ENCODE measurements at places on chromosomes 11 and 22.
A peak's percentile ranks its signal among the peaks of the same experiment; 100 is the strongest.

DNA sequence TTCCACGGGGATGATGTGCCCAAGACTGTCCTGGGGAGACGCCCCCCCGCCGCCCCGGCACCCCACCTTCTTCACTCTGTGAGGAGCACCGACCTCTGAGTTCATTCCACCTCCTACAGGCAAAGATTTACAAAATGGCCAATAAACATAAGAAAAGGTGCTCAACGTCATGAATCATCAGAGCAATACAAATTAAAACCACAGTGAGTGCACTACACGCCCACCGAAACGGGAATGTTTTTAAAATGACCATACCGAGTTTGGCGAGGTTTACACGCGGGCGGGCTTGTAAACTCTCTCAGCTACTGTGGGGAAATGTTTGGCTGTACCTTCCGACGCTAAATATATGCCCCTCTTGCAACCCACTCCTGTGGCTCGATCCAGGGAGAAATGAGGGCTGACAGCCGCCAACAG lies 7.9 kb downstream of the NPTXR start:
- no peak for ATAC-seq

DNA sequence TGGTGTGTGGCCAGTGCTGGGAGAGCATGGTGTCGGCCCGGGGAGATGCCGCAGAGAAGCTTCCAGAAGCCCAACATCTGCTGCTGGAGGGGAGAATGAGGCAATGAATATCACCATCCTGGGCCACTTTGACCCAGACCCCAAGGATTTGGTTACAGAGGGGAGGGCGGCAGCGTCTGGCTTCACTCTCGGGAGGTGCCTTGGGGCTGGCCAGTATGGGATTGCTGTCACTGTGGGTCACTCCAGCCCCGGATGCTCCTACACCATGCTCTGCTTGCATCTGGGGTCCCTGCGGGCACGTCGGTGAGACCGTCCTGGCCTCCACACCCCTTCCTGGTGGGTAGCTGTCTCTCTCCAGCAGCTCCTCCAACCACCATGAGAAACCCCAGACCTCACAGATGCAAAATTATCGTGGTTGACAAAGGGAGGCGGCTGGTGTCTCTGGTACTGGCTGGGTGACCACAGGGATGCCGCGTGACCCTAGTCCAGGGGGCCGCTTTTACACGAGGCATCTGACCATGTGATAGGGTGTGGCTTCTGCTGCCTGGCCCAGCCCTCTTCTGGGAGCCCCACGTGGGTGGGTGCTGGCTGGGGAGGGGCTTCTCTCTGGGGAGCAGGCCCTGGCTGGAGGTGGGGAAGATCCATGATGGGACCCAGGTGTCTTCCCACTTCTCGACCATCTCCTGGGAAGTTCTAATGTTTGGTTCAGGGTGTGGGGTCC lies 5.7 kb downstream of the KCNQ1 start:
- ATAC-seq = no peak

DNA sequence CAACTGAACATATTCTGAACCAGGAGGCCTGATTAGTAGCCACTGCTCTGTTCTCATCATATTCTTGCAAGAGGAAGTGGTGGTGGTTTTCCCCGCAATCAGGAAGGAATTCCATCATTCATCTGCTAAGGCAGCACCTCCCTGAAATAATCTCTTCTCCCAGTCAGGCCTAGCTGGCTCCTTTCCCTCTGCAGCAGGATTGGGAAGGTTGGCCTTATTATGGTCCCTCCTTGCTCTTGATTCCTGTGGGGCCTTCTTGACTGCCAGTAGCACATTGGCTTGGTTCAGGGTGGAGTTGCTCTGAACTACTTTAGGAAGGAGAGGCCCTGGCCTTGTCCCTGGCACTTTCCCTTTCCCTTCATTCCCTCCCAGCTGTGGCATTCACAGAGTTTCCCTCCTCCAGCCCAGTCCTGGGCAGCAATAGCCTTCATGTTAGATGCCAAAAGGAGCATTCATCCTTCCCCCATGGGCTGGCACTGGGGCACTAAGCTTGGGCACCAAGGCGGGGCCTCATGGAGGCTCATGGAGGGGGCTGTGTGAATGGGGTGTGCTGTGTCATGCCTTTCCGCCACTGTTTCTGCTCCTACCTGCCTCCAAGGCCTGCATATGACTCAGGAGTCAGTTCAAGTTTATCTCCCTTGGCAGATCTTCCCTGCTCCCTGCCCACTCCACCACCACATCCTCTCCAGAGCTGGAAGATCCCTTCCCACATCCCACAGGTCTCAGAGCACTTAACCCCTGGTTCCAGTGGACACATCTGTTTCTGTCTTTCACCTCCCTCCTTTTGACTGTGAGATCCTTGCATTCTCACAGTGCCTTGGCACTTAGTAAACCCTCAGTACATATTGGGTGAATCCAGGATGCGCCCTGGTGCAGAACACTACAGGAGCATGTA lies 27.6 kb upstream of the CD44 start:
- no peak for ATAC-seq

GRCh38 chr22:20319041-20319744 lies 667 bp downstream of the DGCR6L start:
- ATAC-seq = no peak

- peak; percentile 31 for ATAC-seq
Measured at GRCh38 chr11:96287822-96288439, 55.1 kb downstream of the MAML2 start.

- ATAC-seq = no peak
Measured at GRCh38 chr11:73157101-73158010, 15.2 kb upstream of the FCHSD2 start.

DNA sequence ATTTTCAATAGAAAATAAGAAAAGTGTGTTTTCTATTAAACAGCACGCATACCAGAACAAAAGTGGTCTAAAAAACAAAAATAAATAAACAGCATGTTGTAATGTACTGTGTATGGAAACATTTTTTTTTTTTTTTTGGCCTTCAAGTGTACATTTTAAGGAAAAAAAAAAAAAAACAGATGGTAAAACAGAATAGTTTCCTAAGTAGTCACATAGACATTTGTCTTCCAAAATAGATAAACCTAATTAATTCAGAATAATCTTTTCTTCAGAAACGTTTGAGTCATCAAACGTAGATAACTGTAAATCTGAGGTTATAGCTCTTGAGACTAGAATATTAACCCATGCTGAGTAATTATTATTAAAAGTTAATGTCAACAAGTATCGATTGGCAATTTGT lies 396 bp upstream of the CFAP300 start:
- ATAC-seq = no peak

GRCh38 chr11:40432358-40432757 lies 1027.1 kb downstream of the LRRC4C start:
- ATAC-seq = no peak

DNA sequence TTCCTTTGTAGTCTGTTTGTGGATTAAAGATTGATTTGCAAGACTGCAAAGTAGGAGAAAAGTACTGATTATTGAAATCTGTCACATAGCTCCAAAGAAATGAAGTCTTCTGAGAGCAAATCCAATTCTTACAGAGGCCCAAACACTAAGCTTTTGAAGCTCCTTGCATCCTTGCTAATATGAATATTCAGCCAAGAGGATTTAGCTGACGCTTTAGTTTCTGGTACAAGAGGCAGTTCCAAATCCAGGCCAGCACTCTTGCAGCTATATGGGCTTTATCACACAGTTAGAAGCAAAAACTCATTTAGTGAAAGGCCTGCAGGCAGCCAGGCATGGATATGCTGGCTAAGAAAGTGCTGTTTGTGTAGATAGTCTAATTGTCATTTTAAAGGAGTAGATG lies 12.7 kb downstream of the PAAF1 start:
- ATAC-seq = no peak

- ATAC-seq = no peak
Measured at GRCh38 chr11:11916981-11917399, 75.2 kb downstream of the USP47 start.

DNA sequence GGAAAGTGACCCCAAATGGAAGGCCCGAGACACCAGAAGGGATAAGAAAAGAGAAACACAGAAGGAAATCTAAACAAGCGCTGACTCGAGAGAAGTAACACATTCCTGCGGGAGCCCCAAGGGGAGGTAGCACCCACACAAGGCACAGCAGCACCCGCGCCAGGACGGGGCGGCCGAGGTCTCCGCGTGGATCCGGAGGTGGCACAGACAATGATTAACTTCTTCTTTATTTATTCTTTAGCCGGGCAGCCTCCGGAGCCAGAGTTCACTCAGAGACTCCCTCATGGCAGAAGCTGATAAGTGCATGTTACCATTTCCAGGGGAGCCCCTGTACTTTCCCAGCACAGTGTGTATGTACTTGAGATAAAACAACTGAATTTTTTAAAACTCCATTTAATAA lies 5.1 kb downstream of the TOLLIP start:
- no peak for ATAC-seq

DNA sequence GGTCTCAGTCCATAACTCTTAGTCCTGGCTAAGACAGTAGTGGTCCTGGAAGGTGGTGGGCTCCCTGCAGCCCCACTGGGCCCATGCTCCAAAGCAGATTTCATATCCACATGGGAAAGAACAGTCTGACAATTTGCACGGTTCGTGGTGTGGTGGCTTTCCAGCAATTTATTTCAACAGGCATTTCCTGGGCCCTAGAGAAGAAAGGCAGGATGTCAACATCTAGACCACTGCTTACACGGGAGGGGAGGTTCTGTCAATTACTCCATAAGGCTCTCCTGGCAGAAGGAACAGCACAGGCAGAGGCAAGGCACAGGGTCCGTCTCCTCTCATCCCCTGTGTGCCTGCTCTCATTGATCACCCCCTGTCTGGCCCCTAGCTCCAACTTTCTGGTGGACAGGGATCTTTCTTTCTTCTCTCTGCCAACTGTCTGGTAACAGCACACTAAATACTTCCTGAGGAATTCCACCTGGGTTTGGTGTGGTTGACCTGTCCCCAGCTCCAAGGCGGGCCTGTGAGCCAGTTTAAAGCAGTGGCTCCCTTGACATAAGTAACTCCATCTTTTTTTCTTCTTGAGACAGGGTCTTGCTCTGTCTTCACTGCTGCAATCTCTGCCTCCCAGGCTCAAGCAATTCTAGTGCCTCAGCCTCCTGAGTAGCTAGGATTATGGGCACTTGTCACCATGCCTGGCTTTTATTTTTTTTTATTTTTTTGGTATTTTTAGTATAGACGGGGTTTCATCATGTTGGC lies 5.1 kb upstream of the A4GALT start:
- no peak for ATAC-seq

- ATAC-seq = no peak
Measured at GRCh38 chr11:121106812-121107211, 5.8 kb downstream of the TECTA start.

- peak; percentile 95 for ATAC-seq
Measured at GRCh38 chr11:134331354-134332188, at the start of gene GLB1L2. TSS of gene GLB1L2 (plus strand) at chr11:134331988. CDS start at chr11:134332062, 74 bp downstream.

GRCh38 chr22:44454113-44454769 lies 43.8 kb downstream of the RTL6 start:
- no peak for ATAC-seq

DNA sequence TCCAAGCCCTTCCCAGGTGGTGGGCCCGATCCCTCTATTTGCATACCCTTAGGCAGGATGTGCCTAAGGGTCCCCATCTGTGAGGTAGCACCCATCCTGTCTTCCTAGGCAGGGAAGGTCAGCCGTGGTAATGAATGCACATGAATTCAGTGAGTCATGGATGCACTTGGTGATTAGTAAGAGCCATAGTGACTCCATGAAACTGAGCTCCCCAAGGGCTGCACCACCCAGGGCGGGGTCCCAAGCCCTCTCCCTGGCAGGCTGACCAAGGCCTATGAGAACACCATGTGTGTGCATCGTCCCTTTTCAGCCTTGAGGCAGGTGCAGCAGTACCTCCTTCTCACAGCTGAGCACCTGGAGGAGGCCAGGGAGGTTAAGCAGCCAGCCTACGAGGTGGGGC lies 15.6 kb upstream of the SUSD2 start:
- ATAC-seq = no peak

DNA sequence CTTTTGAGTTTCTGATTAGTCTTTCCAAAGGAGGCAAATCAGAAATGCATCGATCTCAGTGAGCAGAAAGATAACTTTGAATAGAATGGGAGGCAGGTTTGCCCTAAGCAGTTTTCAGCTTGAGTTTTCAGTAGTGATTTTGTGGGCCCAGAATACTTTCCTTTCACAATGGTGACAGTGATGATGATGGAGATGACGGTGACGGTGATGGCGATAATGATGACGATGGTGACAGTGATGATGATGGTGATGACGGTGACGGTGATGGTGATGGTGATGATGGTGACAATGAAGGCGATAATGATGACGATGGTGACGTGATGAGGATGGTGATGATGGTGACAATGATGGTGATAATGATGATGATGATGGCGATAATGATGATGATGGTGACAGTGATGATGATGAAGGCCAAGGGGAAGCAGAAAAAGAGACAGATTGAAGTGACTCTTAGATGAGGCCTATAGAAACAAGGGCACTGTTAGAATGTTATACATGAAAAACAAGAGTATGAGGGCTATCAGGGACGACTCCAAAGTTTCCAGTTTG lies 153.4 kb upstream of the B3GAT1 start:
- no peak for ATAC-seq

GRCh38 chr11:83036701-83037100 lies 35.0 kb downstream of the RAB30 start:
- ATAC-seq = no peak

- peak; percentile 44 for ATAC-seq
Measured at GRCh38 chr11:114066046-114066648, 6.6 kb downstream of the ZBTB16 start.

GRCh38 chr11:118194835-118195627 lies 18.6 kb upstream of the SCN2B start:
- no peak for ATAC-seq

GRCh38 chr11:7549681-7550080 lies 35.9 kb downstream of the PPFIBP2 start:
- no peak for ATAC-seq

GRCh38 chr22:31773416-31773815 lies 19.6 kb downstream of the DEPDC5 start:
- ATAC-seq = no peak

GRCh38 chr11:2360081-2360642 lies 16.9 kb upstream of the CD81 start:
- ATAC-seq = no peak

DNA sequence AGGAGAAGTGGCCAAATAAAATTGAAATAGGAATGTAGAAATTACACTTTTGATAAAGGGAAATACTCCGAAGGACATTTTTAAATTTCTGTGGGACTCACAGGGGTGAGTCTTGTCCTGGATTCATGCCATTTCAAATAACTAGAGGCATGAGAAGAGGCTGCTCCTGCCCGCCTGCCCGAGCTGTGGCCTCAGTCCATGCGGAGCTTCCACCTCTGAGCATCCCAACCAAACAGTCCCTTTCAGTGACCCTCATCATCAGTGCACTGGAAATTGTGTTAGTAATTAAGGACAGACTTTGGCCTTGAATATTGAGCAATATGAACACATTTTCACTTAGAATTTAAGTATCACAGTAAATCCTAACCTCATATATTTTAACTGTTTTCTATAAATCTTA lies 25.6 kb downstream of the GRIA4 start:
- ATAC-seq = no peak

Data from activated CD4-positive, CD25-positive, alpha-beta regulatory T cell treated with anti-CD3 and anti-CD28 coated beads, Interleukin-2, amount 50 U/mL, for 24 hours (primary cell).